Right renal cortex interstitium (tissue), 3 donors: ENCODE measurements at places on chromosomes 6 and 20.

DNA sequence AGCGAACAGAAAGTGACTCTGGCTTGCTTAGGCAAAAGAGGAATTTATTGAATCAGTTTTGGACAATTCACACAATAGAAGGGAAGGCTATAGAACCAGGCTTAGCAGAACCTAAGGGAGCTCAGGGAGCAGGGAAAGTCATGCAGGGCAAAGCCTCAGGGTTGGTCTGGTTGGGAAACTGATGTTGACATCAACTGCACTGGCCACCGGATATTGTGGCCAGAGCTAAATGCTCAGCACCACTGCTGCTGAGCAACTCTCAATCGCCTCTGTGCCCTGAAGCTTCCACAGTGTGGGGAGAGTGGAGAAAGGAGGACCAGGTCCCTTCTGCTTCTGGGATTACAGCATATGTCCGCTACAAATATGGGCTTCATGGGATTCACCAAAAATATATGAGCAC is 93.3 kb upstream of the GCM1 start:
- DNase-seq = no peak

DNA sequence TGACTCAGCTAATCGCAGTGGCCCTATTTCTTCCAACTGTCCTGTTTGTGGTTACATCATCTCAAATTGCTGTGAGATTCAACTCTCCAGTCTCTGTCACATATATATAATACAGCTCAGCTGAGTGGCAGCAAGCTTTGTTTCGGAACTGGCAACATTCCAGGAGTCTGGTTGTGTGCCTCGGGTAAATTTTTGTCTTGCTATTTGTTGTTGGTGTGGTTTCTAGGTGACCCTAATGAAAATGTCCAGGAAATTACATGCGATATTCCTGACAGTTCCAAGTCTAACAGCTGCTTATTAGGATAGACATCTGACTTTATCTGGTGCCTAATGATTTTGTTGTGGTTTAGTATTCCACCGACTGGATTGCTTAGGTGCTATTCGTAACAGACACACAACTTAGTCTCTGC is 581.8 kb downstream of the CD109 start:
- no peak for DNase-seq

- DNase-seq = no peak
These were observed 52.3 kb upstream of the IL20RA start for GRCh38 chr6:137097057-137097456.

- no peak for DNase-seq
These were observed 275.1 kb downstream of the GRIK2 start for GRCh38 chr6:101668496-101669030.

DNA sequence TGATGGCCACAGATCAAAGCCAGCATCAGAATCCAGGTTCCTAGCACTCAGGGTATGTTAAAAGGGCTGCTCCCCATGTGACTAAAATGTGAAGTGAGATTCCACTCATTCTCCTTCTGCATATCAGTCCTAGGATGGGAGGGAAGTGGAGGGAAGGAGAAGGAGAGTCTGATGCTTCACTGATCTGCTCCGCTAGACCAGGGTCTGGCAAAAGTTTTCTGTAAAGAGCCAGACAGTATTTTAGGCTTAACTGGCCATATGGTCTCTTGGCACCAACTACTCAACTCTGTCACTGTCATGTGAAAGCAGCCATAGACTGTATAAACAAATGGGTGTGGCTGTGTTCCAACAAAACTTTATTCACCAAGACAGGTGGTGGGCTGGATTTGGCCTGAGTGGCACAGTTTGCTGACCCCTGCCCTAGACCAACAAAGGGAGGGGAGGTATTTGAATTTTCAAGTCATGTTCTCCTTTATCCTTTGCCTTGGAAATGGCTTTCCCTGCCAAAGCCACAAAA is 22.6 kb downstream of the GHRH start:
- DNase-seq = no peak

DNA sequence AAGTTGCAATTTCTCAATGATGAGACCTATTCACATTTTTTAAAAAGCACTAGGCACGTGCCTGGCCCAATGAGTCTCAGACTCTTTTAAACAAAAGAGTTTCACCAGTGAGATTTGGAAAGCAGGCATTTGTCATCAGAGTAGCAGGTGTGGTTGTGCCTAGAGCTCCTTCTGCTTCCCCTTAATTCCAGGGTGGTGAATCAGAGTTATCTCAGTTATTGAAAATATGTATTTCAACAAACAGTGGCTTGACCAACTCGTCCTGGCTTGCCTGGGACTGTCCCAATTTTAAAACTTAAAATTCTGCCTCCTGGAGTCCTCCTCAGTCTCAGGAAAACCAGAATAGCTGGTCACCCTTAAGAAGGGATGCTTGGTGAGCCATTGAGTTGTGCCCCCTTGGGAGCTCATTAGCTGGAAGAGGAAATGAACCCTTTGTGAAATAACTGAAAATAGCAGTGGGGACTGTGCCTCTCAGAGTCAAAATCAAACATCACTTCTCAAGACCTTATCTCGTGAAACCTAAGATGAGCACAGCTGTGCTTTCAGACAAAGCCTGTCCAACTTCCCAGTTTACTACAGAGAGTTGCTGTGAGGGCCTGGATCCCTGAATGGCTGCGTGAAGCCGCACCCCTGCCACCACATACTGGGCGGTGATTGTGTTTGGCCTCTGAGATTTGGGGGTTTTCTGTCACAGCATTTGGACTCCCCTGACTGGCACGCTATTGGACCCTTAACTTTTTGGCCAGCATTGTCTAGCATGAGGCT is 116.3 kb downstream of the ANKRD60 start:
- DNase-seq = no peak

DNA sequence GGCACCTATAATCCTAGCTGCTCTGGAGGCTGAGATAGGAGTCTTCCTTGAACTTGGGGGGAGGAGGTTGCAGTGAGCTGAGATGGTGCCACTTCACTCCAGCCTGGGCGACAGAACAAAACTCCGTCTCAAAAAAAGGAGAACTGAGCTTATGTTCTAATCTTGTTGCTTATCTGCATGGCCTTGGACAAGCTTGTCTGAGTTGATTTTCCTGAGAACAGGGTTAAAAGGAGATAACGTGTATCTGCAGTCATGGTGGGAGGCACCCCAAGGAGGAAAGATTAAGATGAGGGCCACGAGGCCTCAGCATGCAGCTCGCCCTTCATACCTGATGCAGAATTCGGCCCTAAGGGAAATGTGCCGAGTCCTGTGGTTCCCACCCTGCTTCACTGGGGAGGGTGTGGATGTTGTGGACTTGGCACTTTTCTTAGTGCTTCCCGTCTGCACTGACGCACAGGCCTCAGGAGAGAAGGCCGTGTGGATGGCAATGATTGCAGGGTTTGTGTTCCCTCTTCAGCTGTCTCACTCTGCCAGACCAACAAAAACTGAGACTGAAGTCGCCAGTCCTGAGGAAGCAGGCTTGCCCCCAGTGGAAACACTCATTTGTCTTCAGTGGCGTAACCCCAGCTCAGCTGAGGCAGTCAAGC is 56.3 kb downstream of the EZR start:
- no peak for DNase-seq

- DNase-seq = no peak
These were observed 39.7 kb upstream of the COL10A1 start for GRCh38 chr6:116165596-116165995.

DNA sequence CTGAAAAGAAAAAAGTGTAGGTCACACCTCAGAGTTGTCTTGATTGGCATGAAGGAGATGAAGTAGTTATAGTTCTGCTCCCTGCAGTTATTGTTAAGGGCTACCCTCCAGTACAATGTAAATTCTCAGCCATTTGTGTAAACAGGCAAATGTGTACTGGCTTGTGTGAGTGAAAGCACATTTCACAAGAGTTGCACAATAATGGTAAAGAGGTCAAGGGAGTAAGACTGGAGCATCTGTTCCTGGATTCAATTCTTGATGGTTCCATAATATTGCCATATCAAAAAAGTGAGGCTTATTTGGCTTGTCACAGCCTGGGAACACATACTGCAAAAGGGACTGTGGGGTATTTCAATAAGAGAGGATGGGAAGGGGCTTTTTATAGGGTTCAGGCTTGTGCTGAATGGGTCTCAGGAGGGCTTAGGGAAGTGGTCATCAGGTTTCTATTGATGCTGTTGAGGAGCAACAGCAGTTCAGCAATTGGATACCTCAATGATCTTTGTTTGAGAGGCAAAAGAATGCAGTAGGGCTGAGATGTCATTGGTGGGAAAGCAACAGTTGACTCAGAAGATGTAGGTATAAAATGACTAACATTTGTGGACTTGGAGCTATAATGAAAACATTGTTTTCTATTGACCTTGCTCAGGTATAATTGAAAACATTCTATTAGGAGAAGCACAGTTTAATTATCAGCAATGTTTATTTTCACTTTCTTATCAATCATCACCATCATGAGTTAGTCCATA is 402.6 kb downstream of the BCKDHB start:
- DNase-seq = no peak

DNA sequence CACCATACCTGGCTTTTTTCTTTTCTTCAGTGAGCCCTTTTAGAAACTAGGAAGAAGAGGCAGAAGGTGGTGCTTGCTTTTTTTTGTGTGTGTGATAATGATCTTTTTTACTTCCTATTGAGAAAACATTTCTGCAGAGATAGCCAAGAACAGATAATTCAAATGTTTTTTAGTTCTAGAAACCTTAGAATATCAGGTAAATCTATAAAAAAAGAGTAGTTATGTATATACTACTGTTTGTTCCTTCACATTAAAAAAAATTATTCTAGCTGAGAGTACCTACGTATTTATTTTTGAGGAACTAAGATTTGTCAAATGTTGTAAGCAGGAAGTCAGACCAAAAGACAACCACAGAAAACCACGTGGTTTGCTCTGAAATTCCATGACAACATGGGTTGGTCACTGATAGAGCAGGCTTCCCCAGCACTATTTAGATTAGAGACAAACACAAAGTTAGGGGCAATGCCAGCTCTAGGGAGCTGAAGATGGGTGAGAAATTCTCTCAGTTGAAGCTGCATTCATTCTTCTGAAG is 12.8 kb downstream of the STK4 start:
- DNase-seq = no peak

DNA sequence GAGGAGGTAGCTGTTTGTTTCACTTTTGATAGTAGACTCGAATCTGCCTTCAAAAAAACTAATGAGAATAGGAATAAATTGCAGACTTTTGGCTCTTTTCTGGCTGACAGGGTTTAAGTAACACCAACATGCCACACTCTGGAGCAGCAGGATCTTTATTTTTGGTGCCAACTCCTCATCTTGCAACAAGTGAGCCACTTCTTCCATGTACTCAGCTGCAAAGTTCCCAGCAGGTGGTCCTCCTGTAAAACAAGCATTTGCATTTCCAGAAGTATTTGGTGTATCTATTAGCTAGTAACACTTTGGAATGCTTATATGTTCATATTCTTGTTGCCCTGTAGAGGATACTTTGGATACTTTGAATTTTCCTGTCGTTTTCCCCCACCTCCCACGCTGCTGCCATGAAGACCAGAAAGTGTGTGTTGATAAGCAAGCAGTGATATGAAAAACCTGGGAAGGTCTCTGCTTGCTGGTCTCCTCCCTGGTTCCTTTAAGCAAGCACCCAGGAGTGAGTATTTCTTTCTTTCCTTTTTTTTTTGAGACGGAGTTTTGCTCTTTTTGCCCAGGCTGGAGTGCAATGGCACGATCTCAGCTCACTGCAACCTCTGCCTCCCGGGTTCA is 1.0 kb downstream of the ARMH2 start:
- DNase-seq = no peak

DNA sequence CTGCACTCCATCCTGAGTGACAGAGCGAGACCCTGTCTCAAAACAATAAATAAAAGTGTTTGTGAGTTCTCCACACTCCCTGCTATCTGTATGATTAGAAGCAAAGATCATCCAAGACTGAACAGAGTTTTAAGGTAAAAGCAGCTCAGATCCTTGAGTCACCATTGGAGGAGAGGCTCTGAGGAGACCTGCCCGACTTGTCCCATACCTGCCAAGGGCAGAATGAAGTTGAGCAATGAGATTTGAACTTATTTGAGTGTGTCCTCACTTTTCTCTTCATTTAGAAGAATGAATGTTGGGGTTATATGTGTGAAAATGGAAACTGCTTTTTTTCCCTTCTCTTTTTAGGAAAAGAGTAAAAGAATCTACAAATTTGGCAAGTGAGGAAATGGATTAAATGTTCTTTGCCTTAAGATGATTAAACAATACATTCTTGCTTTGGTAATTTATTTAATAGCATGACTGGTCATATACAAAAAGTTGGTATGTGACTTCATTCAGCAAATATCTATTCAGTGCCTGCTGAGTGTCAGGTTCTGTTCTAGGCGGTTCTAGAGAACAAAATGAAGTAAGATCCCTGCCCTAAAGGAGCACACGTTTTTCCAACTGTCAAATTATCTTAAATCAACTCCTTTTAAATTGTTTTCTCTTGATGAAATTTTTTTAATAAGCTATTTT is 195.7 kb downstream of the ALDH8A1 start:
- DNase-seq = no peak

DNA sequence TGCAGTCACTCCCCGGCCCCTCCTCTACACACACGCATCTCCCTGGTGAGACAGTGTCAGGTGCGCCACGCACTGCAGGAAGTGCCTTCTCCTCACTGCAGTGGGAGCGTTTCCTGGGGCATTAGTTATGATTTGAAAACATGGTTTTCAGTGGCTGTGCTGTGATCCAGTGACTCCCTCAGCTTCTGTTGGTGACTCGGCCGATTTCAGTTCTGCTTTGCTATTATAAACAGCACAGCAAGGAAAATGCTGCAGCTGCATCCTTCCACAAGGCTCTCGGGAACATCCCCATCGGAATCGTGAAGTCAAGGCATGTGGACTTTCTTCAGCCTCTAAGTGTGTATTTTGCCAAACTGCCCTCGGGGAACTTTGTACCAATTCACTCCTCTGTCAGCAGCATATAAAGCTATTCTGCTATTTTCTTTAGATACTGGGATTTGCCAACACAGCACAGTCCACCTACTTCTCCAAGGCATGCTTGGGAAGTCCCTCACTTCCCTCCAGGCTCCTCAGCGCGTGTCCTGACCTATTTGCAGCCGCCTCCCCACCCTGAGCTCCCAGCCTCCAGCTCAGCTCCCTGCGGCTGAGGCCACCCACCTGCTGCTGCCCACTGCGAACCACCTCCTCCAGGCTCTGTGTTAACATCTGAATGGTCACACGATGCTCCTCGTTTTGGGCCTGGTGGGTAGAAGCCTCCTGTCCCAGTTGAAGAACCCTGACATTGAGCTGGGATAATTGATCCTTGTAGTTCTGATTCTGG is 54.5 kb downstream of the GINS1 start:
- no peak for DNase-seq

GRCh38 chr6:52909131-52909530 is 367 bp downstream of the GSTA3 start:
- DNase-seq = no peak

DNA sequence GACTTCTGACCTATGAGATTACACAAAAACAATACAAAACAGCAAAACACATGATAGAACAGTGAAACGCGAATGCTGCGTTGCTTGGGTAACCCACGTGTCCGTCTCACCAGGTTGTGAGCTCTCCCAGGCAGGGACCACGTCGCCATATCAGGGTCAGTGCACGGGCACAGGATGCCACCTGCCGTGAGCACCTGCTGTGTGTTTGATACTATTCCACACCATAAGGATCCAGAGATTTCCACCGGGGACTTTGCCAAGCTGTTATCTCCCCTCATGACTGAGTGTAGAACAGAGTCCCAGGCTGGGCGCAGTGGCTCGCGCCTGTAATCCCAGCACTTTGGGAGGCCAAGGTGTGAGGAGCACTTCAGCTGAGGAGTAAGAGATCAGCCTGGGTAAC is 288.0 kb downstream of the BMP7 start:
- no peak for DNase-seq

GRCh38 chr20:47326658-47327268 is 29.7 kb downstream of the ZMYND8 start:
- no peak for DNase-seq
